ENCODE measurements at places on chromosomes 7 and 10.

- DNase-seq, result peak; percentile 85
Observed at GRCh38 chr10:110226543-110226925, 19.1 kb downstream of the MXI1 start.

- DNase-seq, result no peak
Observed at GRCh38 chr7:43747328-43748105, 11.0 kb upstream of the BLVRA start.

DNA sequence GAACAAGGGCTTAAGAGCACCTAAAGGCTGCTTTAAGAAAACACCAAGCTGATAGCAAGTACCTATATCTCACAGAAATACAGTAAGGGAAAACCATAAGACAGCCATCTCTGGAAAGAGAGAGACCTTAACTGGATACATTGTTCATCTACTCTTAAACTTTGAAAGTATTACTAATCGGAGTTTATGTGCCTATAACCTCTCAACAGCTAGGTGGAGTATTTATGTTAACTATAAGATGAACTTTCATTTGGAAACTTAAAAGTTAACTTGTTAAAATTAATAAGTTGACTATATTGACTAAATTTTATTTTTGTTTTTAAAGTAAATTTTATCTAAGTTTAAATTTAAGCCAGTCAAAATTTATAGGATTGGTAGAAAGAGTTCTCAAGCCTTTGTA lies 90.6 kb downstream of the USP6NL start:
- no peak for DNase-seq

- DNase-seq, result no peak
Observed at GRCh38 chr10:12822126-12822892, 179.2 kb downstream of the CCDC3 start.

DNA sequence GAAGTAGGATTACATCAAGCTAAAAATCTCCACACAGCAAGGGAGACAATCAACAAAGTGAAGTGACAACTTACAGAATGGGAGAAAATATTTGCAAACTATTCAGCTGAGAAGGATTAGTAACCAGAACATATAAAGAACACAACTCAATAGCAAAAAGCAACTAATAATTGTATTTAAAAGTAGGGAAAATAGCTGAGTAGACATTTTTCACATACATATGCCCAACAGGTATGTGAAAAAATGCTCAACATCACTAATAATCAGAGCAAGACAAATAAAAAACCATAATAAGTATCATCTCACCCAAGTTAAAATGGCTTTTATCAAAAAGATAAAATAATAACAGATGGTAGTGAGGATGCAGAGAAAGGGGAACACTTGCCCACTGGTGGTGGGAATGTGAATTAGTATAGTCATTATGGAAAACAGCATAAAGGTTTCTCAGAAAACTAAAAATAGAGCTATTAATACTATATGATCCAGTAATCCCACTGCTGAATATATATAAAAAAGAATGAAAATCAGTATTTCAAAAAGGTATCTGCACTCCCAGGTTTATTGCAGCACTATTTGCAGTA lies 784.5 kb upstream of the C7orf33 start:
- no peak for DNase-seq

GRCh38 chr10:101301111-101301731 lies 52.7 kb upstream of the BTRC start:
- peak; percentile 30 for DNase-seq

- no peak for DNase-seq
Observed at GRCh38 chr7:74418076-74418475, 35.6 kb upstream of the GTF2IRD1 start.

GRCh38 chr7:99762680-99763327 lies 21.2 kb downstream of the CYP3A4 start:
- DNase-seq, result no peak

DNA sequence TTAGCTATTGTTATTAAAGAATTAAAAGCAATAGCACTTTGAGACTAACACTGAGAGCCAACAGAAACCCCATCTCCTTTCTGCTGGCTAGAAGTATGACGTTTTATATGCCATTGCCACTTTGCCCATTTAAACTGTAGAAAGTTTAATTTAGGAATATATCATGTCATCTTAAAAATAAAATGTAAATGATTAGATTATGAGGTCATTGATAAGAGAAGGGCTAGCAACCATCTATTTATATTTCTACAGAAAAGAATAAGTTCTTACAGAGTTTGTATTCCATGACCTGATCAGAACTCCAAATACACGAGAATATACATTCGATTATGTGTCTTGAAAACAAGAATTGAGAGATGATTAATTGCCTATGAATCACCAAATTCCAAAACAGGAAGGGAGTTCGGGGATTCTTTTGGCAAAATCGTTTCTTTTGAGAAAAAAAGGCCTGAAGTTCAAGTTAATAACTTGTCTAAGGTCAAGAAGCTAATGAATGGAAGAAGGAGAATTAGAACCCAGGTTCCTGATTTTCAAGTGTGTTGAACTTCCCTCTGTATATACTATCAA lies 227.0 kb downstream of the TRIL start:
- no peak for DNase-seq

DNA sequence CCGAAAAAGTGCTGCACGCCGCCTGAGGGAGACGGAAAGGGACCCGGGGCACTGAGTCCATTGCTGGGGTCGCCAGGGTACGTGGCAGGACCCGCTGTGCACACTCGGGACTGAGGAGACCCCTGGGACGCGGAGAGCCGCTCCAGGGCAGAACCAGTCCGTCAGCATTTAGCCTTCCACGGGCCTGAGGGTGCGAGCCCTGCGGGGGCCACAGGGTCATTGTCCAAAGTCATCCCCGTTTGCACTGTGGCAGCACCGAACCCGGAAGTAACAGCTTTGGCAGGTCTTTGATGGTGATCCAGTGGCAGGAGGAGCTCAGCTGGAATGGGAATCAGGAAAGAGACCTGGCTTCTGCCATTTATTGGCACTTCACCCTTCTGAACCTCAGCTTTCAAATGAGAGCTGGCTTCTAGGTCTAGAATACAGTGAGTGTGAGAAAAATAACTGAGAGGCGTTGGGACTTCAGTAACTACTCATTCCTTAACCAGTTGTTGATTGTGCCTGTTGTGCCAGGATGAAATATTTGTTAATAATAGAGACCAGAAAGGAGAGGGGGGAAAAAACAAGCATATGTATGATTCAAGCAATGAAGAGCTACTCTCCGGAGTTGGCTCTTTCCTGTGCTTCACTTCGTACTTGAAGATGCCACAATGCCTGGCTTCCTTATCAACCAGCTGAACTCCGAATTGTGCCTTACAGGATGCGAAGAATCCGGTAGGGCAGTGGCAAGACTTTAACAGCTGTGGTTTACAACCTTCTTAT lies 811 bp upstream of the ARHGAP12 start:
- DNase-seq, result peak; percentile 21

- DNase-seq, result no peak
Observed at GRCh38 chr10:116888380-116889055, 39.2 kb downstream of the ENO4 start.

DNA sequence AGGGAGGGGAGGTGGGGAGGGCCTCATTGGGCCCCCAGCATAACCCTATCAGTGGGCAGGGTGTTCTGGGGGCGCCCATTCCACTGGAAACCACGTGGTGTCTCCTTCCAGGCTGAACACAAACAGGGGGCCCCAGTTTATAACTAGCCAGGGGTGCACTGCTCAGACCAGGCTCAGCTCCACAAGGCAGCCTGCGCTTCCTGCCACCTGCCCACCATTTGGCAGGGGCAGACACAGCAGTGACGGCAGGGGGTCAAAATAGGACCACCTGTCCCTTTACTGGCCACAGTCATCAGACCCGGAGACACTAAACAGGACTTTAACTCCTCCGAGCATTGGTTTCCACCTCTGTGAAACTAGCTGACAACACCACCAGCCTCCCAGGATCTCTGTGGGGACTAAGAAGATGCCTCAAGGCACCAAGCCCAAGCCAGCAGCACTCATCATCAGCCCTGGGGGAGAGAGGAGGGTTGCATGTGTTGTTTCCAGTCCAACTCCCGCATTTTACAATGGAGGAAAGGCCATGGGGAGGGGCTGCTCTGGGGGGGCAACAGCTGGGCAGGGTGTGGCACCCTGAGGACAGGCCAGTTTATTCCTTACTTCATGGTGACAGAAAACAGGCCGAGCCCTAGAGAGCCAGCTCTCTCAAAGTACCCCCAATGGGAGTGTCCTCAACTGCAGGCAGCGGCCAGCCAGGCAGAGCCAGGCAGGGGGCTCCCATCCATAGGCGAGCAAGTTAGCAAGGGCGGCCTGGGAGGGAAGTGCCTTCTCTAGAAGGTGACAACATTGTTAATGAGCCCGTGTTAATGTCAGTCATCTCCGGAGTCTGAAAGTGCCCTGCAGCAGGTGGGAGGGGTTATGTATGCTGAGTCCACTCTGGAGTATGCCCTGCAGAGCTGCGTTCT lies 127.6 kb downstream of the TNS3 start:
- no peak for DNase-seq

GRCh38 chr10:93413252-93413689 lies 68.9 kb downstream of the MYOF start:
- no peak for DNase-seq

- no peak for DNase-seq
Observed at GRCh38 chr7:14821757-14822480, 80.6 kb downstream of the DGKB start.

DNA sequence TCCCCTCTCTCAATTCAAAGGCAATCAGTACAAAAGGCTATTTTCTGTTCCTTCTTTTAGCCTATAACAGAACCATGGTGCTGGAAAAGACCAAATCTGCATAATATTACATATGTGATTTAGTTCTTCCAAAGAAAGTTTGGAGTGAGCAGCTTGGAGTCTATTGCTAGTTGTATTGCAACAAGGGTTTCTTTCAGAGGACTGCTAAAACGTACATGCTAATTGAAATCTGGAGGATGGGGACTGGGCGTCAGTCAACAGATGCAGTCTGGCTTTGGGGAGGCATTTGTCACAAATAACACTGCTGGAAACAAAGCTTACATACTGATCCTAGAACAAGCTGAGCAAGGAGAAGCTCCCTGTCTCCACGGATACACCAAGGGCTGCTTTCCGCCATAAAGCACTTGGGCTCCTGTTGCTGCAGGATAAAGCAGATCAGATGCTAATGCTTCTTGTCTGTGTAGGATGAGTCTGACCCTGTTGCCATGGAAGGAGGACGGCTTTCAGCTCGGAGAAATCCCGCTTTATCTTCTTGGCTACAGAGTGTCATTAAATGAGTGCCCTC lies 883.5 kb downstream of the SORCS1 start:
- no peak for DNase-seq

DNA sequence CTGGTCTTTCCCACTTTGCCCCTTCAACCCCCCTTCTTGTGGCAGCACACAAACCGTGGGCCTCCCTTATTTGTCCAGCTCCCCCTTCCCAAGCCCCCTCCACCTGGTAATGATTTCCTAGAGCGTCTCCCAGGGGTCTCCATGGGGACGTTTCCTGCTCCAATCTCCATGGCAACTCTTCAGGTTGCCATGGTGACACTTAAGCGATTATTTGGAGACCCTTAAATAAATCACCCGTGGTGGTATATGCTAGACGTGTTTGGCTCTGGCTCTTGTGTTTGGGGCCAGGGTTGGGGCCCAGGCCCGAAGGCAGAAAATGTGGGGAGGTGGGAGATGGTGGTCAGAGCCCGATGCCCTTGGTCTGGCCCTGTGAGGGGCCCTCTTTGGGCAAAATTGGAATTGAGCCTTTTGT lies 41.1 kb upstream of the DLG5 start:
- no peak for DNase-seq

DNA sequence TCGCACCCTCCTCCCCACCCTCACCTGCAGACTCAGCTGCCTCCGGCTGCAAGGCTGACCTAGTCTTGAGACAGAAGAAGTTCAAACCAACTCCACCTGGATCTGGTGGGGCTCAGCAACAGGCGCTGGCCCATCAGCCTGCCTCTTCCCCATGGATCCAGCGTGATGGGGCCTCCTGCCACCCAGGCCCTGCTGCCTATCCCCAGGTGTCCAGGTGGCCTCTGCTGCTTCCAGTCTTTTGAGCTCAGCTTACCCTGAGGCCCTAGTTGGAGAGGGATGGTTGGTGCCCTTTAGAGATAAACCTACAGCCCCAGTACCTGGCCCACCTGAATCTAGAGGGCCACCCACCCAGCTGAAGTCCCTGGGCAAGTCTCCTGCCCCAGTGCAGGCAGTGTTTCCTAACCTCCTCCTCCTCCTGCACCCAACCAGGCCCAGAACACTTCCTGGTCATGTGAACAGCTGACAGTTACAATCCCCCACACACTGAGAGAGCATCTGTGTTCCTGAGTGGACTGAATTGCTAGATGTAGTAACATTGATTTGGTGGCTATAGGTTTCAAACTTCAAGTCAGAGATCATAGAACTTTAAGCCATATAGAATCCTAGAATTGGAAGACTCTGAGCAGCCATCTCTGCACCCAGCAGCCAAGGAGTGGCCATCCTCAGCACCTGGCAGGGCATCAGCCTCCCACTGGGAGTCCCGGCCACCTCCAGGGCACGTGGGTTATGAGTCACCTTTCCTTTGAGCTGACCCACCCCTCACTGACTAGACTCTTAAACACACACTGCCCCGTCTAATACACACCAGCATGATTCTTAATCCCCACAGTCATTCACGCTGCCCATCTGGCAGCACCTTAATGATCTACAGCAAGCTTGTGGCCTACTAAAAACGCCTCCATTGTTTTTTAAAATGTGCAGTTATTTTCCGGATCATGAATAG lies 51.9 kb downstream of the ALOX5 start:
- no peak for DNase-seq

DNA sequence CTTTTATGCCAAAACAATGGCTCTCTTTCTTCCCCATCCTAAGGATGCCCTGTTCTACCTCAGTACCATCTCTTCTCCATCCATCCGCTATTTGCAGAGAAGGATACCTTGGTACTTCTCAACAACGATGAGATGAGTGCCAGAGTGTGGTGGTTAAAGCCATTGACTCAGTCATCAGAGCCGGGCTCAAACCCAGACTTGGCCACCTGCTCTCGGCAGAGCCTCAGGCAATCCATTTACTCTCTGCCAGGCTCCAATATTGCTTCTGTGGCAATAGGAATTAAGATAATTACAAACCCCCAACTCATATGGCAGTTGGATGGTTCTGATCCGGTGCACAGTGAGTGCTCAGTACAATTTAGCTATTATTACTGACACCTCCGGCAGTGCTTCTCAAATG lies 121.3 kb downstream of the PRLHR start:
- no peak for DNase-seq

DNA sequence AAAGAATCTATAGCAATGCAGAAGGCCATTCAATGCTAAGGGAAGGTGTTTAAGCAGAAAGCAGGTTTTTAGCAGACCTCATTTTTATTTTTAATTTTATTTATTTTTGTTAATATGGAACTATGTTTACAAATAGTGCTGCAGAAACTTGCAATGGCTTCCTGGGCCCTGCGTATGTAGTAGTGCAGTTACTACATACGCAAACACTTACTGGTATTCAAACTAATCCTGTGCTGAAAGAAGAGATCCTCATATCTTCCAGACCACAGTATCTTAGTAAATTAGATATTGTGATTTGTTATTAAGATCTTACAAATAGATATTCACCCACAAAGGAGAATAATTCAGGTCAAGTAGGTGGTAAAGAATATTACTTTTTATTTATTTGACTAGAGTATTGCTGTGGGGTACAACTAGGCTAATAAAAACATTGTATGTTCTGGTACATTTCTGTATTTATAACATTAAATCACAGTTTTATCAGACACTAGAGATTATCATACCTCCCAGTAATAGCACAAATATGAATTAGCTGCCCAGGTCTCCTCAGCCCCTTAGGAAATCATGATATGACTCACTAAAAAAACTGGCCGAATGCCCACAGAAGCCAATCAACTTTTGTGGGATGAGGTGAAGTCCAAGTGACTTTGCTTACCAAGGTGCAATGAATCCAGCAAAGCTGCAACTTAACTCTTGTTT lies 57.6 kb downstream of the RNLS start:
- no peak for DNase-seq
